ENCODE measurements at places on chromosomes 6 and 20.

DNA sequence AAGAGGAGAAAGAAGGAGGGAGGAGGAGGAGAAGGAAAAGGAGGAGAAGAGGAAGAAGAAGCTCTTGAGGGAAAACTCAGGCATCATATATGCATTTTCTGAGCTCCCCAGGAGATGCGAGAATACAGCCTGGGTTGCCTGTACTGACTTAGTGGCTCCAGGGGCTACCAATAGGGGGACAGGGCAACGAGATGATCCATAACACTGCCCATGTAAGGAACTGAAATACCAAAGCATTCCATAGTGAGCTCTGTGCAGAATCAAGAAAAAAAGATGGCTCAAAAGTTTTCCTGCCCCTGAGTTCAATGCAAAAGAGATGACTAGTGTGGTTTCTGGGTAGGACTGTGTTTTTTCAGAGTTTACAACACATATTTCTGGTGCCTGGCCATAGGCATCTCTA lies 258.7 kb downstream of the ALDH8A1 start:
- no peak for DNase-seq

DNA sequence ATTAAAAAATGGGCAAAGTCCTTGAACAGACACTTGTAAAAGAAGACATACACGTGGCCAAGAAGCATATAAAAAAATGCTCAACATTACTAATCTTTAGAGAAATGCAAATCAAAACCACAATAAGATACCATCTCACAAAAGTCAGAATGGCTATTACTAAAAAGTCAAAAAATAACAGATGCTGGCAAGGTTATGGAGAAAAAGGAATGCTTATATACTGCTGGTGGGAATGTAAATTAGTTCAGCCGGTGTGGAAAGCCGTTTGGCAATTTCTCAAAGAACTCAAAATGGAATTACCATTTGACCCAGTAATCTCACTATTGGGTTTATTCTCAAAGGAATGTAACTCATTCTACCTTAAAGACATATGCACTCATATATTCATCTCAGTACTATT lies 166.6 kb downstream of the KHDC1L start:
- DNase-seq: no peak

GRCh38 chr6:40287296-40287850 lies 299.8 kb downstream of the LRFN2 start:
- no peak for DNase-seq

GRCh38 chr6:329888-330691 lies 37.8 kb downstream of the DUSP22 start:
- no peak for DNase-seq

DNA sequence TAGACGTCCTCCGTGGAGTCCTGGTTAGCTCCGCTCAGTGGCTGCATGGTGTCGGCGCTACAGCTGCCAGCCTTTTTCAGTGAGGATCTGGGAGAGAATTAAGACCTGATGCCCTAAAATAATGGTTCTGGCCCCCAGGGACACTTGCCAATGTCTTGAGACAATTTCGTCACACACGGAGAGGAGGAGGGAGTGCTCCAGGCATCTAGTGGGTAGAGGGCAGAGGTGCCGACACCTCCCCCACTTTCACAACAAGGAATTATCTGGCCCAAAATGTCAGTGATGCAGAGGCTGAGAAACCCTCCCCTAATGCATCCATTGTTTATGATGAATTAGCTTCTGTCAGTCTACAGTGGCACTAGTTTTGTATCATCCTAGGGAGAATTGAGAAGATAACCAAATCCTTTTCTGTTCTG lies 24.4 kb downstream of the TMEM181 start:
- no peak for DNase-seq

- no peak for DNase-seq
Observed at GRCh38 chr6:148550569-148550968, 196.3 kb upstream of the UST start.

GRCh38 chr6:110147870-110148269 lies 31.6 kb downstream of the WASF1 start:
- DNase-seq: no peak

DNA sequence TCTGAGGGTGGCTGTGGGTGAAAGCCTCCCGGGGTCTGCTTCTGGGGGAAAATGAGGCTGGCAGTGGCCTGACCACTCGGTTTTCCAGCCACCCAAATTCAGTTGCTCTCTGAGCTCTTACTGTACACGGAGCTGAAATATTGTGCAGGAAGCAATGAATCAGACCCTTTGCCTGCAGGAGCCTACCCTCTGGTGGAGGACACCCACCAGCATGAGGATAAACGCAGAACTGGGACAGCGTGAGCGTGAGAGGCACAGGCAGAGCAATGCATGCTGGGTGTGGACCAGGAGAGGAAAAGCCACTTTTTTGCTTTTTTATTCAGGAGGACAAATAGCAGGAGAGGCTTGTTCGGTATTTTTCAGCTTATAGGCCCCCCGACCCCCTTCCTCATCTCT lies 298.0 kb downstream of the QKI start:
- DNase-seq: no peak
